ENCODE measurements at places on chromosomes 6 and 20.

DNA sequence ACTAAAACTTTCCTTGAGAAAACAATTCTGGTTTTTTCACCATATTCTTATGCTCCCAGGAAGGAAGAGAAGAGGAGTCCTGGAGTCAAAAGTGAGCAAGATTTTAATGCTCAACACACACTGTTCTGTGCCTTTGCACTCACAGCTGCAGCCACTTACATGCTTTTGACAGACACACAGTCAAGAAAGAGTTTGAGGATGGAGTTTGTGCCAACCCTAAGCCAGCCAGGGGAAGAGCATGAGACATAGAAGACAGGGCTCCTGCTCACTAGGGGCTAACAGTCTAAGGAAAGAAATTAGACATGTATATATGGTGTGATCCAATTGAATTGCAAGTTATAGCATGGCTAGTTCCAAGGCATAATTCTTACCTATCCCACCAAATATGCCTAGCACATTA is 37.1 kb upstream of the IL17A start:
- no peak for DNase-seq

DNA sequence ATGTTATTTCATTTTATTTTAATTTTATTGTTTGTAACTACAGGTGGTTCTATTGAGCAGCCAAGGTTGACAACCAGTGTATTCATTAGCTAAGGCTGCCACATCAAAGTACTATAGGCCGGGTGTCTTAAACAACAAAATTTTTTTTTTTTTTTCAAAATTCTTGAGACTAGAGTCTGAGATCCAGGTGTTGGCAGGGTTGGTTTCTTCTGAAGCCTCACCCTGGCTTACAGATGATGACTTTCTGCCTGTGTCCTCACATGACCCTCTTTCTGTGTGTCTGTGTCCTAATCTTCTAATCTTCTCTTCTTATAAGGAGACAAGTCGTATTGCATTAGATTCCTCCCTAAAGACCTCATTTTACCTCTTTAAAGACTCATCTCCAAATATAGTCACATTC is 208.4 kb downstream of the MANEA start:
- no peak for DNase-seq

- no peak for DNase-seq
These were observed 60.0 kb downstream of the DNAH8 start for GRCh38 chr6:38774929-38775707.

GRCh38 chr6:166877906-166878305 is 78.4 kb downstream of the RNASET2 start:
- no peak for DNase-seq

DNA sequence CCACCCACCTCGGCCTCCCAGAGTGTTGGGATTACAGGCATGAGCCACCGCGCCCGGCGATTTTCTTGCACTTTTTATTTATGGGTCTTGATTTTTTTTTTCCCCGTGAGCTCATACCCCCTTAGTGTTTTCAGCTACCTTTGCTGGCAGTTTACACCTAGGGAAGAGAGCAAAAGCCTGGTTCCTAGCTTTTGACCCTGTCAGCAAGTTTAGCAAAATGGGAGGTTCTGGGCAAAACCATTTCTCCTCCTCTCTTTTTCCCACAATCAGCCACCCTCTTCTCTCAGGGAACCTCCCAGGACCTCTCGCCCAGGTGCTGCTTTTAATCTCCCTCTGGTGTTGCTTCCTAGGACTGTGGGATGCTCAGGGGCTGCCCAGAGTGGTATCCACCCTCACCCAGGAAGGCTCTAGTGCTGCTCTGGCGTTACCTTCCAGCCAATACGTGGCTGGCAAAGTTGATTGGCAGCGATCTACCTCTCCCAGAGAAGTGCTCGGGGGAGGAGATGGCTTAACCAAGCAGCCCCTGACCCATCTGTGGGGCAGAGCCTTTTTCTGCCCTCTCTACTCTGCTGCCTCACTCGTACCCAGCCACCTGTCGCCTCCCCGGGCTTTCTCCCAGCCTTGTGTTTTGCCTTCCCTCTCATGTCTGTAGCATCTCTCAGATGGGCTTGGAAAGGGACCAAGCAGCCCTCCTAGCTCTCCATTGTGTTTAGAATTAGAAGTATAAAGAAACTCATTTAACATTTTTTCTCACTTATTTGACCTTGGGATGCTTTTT is 37.4 kb downstream of the KAT14 start:
- no peak for DNase-seq

DNA sequence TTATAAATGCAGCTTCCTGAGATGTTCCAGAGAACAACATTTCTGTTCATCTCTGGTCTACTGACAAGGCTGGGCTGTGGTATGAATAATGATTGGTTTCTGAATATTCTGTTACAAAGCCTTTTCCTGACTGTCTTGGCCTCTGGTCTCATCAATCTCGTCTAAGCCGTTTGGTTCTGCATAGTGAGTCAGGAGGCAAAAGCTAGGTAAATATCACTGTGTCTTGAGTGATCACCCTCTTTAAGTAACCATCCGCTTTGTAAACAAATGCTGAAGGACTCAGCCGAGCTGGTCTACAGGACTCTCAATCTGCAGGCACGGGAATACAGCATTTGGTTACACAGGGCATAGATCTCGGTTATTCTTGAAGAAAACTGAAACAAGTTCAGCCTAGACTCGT is 511.9 kb downstream of the KIF16B start:
- DNase-seq: no peak

DNA sequence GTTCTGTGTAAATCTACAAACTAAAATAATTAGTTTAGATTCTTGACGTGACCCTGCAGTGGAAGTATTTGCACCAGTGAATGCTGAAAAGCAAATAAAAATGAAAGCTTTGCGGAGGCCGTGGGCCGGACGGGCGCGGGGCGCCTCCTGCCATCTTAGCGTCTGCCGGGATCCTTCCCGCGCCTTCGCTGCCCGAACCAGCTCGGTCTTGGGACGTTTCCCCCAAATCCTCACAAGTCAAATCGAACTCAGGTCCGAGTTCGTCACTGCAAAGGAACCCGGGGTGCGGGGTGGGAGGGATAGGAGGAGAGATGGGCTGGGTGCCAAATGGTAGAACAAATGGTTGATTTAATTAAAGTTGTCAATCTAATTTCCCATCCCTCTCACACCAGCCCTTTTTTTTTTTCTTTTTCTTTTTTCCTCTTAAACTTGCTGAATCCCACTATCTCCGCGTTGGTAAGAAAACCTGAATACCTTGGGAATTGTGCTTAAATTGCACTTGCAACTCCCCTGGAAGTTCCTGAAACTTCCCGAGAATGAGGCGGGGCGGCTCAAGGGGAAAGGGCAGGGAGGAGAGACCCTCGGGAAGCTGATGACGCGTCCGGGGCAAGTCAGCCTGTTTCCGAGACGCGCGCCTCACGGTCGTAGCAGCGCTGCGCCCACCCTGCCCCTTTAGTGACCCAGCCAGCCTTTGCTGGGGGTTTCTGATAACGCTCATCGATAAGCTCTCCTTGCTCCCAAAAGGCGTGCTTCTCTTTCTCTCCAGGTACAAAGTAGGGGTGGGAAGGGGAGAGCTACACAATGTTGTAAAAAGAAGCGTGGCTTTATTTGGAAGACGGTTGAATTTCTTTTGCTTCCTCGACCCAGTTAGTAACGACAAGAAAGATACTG is 1.8 kb downstream of the GJA1 start:
- DNase-seq: no peak

DNA sequence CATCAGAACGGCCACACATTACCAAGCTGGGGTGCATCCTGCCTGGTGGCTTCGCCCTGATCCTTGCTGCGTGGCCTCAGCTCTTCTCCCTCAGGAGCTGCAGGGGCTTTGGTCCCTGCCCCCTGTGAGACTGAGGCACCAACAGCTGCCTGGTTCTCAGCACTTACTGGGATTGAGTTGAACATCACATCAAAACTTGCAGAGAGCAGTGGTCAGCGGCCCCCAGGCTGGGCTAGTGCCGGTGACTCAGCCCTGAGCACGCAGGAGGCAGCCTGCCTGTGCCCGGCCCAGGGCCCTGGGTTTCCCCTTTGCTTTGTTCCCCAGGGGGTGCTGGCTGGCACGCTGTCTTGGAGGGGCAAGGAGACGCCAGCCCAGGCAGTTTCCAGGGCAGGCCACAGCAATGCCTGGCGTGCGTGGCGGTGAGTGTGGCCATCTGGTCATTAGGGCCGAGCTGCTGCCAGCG is 63.3 kb downstream of the DLL1 start:
- DNase-seq: no peak

- DNase-seq: no peak
These were observed 25.6 kb downstream of the SNX9 start for GRCh38 chr6:157848693-157849092.

DNA sequence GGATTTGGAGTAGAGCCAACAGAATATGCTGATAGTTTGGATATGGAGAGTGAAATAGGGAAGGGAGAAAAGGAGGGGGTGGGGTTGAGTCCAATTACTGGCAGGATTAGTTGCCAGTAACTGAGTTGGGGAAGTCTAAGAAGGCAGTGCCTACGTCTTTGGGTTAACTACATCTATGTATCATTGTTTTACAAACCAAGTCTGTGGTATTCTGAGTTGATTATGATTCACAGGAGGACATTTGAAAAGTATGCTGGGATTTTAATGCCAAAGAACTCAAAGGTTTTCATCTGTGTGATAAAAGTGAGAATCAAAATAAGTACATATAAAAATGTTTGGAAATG is 14.7 kb downstream of the DSE start:
- DNase-seq: no peak

DNA sequence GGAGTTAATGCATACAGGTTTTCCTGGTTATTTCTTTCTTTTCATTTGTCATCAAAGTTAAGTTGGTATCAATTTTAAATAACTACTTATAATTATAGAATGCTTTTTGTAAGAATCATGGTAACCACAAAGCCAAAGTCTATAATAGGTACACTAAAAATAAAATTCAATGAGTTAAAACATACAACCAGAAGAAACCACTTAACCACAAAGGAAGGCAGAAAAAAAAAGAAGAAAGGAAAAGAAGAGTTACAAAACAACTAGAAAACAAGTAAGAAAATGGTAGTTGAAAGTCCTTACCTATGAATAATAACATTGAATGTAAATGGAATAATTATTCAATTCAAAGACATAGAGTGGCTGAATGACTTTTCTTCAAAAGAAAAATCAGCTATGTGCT is 45.6 kb downstream of the THBS2 start:
- DNase-seq: no peak

DNA sequence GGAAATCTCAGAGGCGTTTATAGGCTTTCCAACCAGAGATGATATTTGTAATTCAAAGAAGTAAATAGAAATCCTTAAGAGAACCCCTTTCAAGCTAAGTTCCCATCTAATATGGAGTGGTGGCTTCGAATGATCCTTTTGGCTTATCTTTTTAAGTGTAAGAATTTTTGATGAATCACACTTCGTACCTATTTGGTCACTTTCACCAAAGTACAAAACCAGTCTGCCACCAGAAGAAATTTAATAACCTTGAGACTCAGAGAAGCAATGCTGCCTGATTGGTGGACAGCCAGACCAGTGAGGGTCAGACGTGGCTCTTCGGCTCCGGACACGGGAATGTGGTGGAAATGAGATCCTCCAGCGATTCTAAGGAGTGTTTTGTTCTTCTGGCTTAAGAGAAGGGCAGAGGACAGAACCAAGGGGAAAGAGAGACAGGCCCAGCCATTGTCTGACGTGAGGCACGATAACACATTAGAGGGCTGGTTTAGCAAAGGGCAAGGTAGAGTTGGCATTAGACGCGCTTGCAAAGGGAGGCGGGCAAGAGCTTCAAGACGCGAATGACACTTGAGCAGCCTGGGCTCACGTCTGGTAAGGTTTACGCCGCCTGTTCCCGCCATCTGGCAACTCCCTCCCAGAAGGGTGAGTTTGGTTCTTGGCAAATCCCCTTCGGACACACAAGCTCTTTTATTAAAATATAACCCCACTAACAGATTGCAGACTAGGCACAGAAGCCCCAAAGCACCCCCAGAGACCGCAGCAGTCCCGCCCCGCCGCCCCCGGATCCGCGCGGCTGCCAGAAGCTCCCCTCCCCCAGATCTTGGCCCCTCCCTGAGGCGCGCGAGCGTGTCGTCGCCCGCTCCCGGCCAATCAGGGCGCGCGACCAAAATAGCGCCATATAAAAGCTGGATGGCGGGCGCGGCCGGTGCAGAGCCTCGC is 50.0 kb upstream of the EZR start:
- DNase-seq: peak; percentile 98

GRCh38 chr6:134466771-134467525 is 149.0 kb upstream of the SGK1 start:
- no peak for DNase-seq

DNA sequence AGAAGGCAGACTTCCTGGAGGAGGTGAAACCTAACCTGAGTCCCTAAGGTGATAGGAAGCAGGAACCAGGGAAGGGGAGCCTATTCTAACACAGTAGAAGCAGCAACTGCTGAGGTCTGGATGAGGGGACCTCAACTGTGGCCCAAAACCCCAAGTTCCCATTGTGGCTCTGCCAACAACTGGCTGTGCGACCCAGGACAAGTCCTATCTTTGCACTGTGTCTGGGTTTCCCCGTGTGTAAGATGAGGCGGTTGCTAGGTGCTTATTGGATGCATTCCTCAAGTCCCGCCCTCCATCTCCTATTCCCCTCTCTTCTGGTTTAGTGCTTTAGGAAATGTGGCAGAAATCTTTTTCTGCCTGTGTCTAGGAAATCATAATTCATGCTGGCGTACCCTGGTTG is 52.2 kb upstream of the TTPAL start:
- DNase-seq: no peak

DNA sequence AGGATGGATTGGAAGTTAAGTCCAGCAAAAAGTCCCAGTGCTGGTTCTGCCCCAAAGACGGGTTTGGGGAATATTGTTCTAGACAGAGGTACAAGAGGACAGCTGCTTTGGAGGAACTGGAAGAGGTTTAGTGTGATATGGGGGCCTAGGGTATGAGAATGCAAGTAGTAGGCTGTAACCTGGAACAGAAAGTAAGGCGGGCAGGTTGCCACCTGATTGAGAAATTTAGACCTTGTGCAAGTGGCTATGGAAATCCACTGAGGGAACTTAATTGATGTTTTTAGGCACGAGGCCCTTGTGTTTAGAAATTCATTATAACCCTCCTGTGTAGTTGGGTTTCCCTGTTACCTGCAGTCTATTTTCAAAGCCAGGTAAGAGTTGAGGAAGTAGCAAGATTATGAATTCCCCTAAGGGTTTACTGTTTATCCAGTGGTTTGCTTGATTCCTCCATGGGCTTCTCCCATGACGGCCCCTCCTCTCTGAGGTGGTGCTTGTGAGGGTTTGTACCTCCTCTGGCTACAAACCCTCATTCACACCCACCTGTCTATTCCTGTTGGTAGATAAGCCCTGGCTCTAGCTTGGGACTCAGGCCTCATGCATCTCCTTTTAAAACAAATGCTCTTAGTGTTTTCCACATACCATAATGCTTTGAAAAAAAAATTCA is 42.0 kb upstream of the BCAS1 start:
- no peak for DNase-seq

DNA sequence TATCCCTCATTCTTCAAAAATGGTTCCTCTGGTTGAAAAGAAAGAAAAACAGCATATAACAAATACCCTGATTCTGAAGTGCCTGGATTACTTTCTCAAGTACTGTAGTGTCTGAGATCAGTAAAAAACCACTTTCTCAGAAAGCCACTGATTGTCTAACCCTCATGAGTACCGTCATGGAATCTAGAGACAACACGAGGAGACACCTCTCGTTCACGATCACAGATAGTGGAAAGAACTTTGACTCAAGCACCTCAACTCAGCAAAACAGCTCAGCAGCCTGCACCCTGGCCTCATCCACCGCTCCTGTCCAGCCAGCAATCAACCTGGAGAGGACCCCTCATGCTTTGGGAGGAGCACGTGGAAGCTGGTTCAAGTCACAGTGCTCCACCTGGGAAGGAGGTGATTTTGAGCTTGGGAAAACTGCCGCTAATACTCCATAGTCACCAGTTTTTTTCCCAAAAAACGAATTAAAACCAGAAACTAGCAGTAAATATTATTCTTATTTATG is 1.0 kb downstream of the SCML4 start:
- DNase-seq: peak; percentile 63

- DNase-seq: no peak
These were observed 720.9 kb downstream of the GRIK2 start for GRCh38 chr6:102114402-102114801.

Data from central memory CD4-positive, alpha-beta T cell (primary cell).